ENCODE measurements at places on chromosomes 1 and 21.

DNA sequence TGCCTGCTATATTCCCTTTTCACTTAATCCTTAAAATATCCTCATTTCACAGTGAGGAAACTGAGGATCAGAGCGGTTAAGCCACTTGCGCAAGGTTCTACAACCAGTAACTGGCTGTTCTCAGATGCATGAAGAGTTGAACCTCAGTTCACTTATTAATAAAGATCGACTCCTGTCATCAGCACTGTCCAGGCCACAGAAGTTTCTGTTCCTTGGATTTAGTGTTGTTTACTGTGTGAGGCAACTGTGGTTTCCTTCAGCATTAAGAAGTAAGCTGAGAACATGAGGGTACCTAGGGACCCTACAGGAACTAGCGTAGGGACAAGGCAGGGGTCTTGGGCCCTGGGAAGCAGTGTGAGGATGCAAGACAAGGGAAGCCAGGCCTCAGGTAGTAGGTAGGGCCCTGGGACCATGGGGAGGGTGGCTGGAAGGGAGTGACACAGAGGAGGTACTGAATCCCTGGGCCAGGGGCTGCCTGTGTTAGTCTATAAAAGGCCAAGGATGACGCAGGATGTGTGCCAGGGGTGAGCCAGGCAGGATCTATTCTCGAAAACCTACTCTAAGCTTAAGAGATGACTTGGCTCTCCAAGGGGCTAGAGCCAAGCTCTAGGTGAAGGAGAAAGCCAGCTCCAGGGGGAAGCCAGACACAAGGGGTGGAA, 181.2 kb upstream of the CSF3R start:
- DNase-seq: no peak

DNA sequence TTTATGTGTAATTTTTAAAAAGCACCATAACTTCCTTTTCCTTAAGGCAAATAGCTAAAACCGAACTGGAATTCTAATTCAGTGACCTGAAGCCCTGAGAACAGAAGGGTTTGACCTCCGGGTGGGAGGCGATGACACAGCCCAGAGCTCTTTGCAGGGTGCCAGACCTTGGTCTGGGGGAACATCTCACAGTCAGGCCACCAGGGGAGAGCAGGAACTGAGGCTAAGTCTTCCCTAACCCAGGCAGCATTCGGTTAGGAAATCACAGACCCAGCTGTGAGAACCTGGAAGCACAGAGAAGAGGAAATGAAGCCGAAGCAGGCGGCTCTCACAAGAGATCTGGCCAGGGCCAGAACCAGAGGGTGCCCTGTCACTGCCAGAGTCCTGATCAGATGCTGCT, 444.8 kb downstream of the TTLL7 start:
- no peak for DNase-seq

GRCh38 chr1:119791377-119791776, 19.9 kb downstream of the REG4 start:
- DNase-seq: no peak

- DNase-seq: no peak
Measured at GRCh38 chr1:116514708-116515525, 55.9 kb downstream of the CD58 start.

DNA sequence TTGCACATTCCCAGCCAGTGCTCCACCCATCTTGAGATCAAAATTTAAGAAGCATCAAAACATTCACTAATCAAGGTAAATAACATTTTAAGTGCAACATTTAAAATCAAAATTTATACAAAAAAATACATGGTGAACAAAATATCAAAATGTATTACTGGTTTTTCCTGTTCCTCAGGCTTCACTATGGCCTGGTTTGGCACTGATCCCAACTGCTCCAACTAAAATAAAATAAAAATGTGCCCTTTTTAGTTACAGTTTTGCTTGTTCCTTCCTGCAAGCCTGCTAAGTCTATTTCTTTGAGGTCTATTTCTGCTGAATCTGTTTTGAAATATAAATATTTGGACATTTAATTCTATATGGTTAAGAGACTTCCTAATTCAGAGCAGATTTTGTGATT, 54.9 kb downstream of the ADAMTS1 start:
- no peak for DNase-seq

GRCh38 chr1:235883261-235883927, 16.7 kb upstream of the LYST start:
- DNase-seq: peak; percentile 75

DNA sequence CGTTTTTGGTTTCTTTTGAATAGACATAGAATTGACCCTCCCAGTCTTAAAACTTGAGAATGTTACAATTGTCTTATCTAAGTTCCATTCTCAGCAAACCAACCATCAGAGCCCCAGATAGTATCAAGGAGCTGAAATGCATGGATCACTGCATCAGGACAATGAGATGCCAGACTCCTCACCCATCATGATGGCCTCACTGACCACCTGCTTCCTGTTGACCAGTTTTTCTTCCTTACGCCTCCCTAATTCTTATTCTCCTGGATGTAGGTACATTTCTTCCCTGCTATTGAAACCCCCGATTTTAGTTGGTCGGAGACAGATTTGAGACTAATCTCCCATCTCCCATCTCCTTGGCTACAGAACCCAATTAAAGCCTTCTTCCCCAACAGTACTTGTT, 17.7 kb downstream of the MATN1 start:
- no peak for DNase-seq

DNA sequence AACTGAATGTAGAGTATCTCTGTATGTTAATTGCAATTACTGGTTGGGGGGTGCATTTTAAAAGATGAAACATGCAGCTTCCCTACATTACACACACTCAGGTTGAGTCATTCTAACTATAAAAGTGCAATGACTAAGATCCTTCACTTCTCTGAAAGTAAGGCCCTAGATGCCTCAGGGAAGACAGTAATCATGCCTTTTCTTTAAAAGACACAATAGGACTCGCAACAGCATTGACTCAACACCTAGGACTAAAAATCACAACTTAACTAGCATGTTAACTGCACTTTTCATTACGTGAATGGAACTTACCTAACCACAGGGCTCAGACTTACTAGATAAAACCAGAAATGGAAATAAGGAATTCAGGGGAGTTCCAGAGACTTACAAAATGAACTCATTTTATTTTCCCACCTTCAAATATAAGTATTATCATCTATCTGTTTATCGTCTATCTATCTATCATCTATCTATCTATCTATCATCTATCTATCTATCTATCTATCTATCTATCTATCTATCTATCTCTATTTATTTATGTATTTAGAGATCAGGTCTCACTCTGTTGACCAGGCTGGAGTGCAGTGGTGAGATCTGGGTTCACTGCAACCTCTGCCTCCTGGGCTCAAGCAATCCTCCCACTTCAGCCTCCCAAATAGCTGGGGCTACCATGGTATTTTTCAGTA, 47.8 kb downstream of the CHML start:
- no peak for DNase-seq

DNA sequence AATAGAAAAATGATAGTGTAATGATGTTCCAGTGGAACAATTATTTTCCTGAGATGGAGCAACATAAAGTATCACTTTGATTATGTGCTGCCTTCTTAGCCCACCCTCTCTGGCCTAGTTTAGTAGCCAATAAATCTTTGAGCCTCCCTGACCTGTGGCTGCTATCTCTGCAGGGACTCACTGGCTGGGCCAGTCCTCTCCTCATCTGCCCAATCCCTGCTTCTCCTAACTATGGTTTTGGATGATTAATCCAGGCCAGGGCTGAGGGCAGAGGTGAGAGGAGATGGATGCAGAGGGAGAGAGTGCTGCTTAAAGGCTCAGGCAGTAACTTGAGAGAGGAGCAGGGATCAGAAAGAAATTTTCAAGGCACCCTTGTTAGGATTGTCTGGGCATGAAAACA, 89.0 kb upstream of the CD34 start:
- no peak for DNase-seq
